ENCODE measurements at places on chromosomes 11 and 22. TPM values are rescaled to one million over a fixed set of nuclear protein-coding genes. Genes with fewer than 3 reads are reported as not detected.

The MRGPRG gene
- not detected for total RNA-seq

The NLRP14 gene
- total RNA-seq = not detected

The OR51S1 gene
- not detected for total RNA-seq

The PGM2L1 gene
- 7.1 TPM for total RNA-seq

The MUC2 gene
- total RNA-seq = not detected

The EP300 gene
- 77.4 TPM for total RNA-seq

The RAG2 gene
- not detected for total RNA-seq

The ALKBH3 gene
- 33.3 TPM for total RNA-seq

The OR6T1 gene
- not detected for total RNA-seq

The LAYN gene
- 0.91 TPM for total RNA-seq

The TRIM49 gene
- not detected for total RNA-seq

The A4GALT gene
- total RNA-seq = not detected

The APOL6 gene
- 70.9 TPM for total RNA-seq
